ENCODE measurements at places on chromosomes 16 and 17.

- no peak overlapping the region for H3K4me3 ChIP-seq
- no peak for DNase-seq
- H3K27me3 ChIP-seq = no peaks in the 10 kb centered on the region
- H3K4me1 ChIP-seq = no peaks in the 10 kb centered on the region
- no peaks in the 10 kb centered on the region for H3K36me3 ChIP-seq
Measured at GRCh38 chr17:77254951-77255825, 114.4 kb downstream of the SEC14L1 start.

DNA sequence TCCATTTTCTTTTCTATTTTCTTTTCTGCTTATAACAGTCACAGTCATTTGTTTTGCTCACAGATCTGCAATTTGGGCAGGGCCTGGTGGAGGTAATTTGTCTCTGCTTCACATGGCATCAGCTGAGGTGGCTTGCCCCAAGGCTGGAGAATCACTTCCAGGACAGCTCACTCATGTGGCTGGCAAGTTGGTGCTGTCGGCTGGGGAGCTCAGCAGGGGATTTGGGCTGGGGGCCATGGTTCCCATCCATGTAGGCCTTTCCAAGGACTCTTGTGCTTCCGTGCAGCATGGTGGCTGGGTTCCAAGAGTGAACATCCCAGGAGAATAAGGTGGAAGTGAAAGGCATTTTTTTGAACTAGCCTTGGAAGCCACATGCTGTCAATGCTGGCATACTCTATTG lies 85.7 kb downstream of the MGAT5B start:
- H3K27me3 ChIP-seq = peaks cover 41% of the 10 kb centered on the region
- no peak for DNase-seq
- no peak overlapping the region for H3K4me3 ChIP-seq

DNA sequence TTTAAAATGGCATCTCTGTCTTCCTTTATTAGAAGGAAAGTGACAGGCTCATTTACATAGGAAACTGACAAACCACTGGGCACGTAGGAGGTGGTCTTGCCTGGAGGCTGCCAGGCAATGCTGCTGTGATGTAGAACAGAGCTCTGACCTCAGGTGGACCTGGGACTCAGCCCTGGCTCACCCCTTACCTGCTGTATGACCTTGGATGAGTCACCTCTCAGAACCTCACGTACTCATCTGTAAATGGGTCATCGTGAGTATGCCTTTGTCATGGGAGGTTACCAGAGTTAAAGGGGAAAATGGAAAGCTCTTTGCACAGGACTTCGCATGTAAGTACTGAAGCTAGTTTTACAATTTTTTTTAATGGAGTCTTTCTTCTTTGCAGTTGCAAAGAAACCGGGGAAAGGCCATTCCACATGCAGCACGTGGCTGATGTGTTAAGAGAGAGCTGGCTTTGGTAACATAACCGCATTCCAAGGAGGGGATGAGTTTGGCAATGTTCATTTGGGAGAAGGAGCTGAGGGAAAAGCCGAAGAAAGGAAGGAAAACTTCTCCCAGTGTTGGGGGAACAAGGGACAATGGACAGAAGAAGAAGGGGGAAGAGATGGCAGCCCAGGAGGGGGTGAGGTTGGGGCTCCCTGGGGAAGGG lies 37.4 kb upstream of the LONP2 start:
- H3K4me3 ChIP-seq = no peak overlapping the region
- H3K36me3 ChIP-seq = no peaks in the 10 kb centered on the region
- no peak for DNase-seq
- no peaks in the 10 kb centered on the region for H3K27me3 ChIP-seq
- H3K27ac ChIP-seq = no peak overlapping the region

DNA sequence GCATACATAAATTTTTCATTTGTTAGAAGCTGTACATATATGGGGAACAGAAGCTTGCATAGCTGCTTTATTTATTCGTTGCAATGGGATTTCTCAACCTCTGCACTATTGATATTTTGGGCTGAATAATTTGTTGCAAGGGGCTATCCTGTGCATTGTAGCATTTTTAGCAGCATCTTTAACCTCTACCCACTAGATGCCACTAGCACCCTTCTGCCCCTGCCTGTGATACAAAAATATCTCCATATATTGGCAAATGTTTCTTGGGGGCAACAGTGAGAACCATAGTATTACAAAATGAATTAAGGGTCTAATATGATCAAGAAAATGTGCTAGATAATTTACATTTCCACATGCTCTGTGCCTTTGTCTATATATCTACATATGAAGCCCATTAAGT lies 1401.0 kb downstream of the CDH11 start:
- H3K36me3 ChIP-seq = no peaks in the 10 kb centered on the region
- H3K4me3 ChIP-seq = no peak overlapping the region
- no peak overlapping the region for H3K27ac ChIP-seq
- DNase-seq = no peak
- no peaks in the 10 kb centered on the region for H3K27me3 ChIP-seq
- H3K4me1 ChIP-seq = no peaks in the 10 kb centered on the region

GRCh38 chr16:79381603-79382042 lies 218.9 kb downstream of the MAF start:
- H3K4me1 ChIP-seq = no peaks in the 10 kb centered on the region
- no peak overlapping the region for H3K27ac ChIP-seq

DNA sequence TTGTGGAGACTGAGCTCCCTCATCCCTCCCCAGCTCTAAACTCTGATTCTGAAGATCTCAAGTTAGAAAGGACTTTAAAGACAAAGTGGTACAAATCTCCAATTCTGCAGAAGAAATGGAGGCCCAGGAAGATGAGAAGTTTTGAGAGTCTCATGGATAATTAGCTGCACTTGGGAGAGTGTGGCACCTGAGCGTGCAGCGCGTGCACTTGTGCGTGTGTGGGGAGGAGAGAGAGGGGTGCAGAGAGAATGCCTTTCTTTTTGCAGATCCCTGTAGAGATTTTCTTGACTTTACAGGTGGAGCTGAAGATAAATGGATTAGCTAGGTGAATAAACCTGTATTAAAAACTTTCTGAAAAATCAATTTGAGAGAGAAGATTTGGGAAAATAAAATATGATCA lies 14.8 kb upstream of the AKTIP start:
- peaks cover 21% of the 10 kb centered on the region for H3K4me1 ChIP-seq
- no peaks in the 10 kb centered on the region for H3K36me3 ChIP-seq
- DNase-seq = no peak
- H3K27me3 ChIP-seq = no peaks in the 10 kb centered on the region

DNA sequence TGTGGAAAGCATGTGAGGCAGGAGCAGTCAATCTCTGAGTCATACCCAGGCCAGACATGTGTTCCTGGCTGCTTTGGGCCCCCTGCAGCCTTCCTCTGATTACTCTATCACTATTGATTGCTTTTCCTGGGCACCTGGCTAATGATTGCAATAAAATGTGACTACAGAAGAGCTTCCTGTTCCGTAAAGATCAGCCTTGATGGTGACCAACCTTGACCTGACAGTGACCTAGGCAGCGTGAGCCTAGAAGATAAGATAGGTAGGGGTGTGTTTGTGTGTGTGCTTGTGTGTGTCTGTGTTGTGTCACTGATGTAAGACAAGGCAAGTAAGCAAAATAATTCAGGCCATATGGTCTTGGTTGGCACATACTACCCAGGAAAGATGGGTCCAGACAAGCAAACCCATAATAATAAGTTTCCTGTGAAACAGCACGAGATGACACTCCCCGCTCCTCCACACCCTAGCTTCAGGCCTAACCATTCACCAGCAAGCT lies 367.7 kb upstream of the CDH11 start:
- no peak overlapping the region for H3K27ac ChIP-seq
- no peak overlapping the region for H3K4me3 ChIP-seq
- H3K27me3 ChIP-seq = no peaks in the 10 kb centered on the region
- no peaks in the 10 kb centered on the region for H3K36me3 ChIP-seq
- no peaks in the 10 kb centered on the region for H3K4me1 ChIP-seq

DNA sequence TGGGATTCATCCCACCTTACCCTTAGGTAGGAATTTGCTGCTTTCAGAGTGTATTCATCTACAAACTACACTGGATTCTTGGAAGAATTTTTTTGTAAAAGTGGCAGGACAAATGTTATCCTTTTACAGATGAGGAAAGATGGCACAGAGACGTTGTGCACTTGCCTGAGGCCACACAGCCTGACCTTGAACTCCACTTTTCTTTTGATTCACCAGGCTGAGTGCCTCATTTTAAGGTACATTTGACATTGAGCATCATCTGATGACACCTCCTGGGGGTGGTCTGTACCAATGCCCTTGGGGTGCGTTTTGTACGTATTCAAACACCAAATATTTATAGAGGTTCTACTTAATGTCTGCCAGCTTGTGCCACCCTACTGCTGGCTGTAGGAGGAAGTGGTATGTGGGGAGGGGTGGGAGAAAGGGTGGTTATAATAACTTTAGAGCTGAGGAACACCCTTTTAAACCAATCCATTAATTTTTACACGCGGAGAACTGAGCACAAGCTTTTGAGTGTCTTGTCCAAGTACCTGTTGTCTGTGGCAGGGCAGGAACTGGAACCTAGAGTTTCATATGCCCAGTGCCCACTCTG lies 29.1 kb downstream of the HS3ST3B1 start:
- peaks cover 19% of the 10 kb centered on the region for H3K27me3 ChIP-seq
- no peak overlapping the region for H3K27ac ChIP-seq
- no peak for DNase-seq
- no peak overlapping the region for H3K4me3 ChIP-seq
- no peaks in the 10 kb centered on the region for H3K4me1 ChIP-seq
- no peaks in the 10 kb centered on the region for H3K36me3 ChIP-seq

DNA sequence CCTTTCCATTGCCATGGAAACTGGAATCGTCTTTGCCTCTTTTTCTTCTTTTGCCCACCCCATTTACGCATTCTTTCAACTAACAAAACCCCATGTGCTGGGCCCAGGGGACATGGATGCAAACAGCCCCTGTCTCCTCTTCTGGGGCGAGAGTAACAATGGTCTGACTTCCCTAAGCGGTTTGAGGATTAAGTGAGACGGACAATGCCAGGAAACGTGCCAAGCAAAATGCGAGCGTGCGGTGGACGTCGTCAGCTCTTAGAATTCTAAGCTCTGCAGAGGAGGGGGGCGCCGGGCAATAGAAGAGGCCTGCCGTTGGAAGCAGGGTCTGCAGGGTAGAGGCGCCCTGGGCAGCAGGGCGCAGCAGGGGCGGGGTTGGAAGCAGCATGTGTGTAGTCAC lies 42.4 kb upstream of the JPH3 start:
- no peaks in the 10 kb centered on the region for H3K36me3 ChIP-seq
- no peaks in the 10 kb centered on the region for H3K27me3 ChIP-seq
- H3K27ac ChIP-seq = no peak overlapping the region
- peaks cover 11% of the 10 kb centered on the region for H3K4me1 ChIP-seq
- no peak overlapping the region for H3K4me3 ChIP-seq

- no peaks in the 10 kb centered on the region for H3K36me3 ChIP-seq
- H3K4me3 ChIP-seq = no peak overlapping the region
- H3K4me1 ChIP-seq = peaks cover 16% of the 10 kb centered on the region
- peak overlapping the region; percentile 36 for H3K27ac ChIP-seq
- H3K27me3 ChIP-seq = no peaks in the 10 kb centered on the region
Measured at GRCh38 chr16:85908444-85908843, 9.5 kb downstream of the IRF8 start.

DNA sequence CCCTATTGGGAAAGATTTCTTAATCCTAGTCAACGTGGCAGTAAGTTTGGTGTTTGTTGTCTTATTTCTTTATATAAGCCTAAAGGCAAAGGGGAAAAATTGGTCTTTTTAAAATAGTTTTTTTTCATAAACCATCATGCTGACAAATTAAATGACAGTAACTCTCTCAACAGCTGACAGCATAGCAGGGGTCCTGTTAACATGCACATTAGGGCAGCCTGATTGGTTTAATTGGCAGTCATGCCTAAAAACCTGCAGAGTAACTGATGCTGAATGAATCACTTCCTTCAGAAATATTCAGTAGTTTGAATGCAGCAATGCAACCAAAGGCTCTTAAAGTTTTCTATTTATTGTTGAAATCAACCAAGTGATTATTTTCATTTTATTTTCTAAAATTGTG lies 85.4 kb downstream of the ITFG1 start:
- H3K4me1 ChIP-seq = no peaks in the 10 kb centered on the region
- DNase-seq = no peak
- H3K36me3 ChIP-seq = no peaks in the 10 kb centered on the region
- no peaks in the 10 kb centered on the region for H3K27me3 ChIP-seq

DNA sequence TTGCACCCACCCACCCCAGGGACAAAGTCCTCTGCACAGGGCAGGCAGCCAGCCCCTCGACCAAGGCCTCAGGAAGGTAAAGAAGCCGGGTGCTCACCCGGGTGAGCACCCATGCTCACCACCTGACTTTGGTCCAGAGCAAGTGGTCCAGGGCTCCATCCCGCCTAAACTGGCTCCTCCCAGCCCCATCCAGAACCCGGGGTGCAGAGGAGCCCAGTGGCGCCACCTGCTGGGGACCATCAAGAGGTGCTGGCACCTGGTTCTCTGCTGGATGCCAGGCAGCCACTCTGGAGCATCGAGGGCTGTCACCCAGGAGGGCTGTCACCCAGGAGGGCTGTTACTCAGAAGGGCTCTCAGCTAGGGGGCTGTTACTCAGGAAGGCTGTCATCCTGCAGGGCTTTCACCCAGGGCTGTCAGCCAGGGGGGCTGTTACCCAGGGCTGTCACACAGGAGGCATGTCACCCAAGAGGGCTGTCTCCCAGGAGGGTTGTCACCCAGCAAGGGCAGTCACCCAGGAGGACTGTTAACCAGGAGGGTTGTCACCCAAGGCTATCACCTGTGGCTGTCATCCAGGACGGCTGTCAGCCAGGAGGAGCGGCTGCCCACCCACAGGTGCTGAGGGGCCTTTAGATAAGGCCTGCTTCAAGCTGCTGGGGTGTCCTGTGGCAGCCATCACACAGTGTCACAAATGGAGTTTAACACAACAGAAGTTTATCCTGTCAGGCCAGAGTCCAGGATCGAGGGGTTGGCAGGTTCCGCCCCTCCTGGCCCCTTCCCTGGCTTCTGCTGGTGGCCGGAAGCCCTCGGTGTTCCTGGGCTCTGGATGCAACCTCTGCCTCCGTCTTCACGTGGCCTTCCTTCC lies 98.5 kb downstream of the TNFRSF13B start:
- no peaks in the 10 kb centered on the region for H3K36me3 ChIP-seq
- no peaks in the 10 kb centered on the region for H3K27me3 ChIP-seq
- H3K4me3 ChIP-seq = no peak overlapping the region
- H3K27ac ChIP-seq = no peak overlapping the region

DNA sequence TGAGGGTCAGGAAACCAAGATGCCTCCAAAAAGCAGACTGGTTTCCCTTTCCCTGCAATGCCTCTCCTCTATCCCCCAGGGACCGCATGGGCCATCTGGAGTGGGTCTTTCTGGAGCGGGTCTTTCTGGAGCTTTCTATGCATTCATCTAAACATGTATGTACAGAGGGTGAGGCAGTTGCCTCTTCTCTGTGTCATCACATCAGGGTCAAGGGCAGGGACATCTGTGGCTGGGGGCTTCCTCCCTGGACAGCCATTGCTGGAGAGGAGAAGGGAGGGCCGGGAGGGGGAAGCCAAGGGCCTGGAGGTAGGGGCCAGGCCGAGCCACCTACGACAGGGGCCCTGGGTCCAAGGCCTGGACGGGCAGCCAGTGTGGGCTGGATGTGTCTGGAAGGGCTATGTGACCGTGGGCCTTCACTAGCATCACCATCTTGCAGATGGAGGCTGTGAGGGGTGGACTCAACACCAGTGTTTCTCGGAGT lies 840 bp downstream of the ADCY7 start:
- no peaks in the 10 kb centered on the region for H3K27me3 ChIP-seq
- no peak for DNase-seq
- H3K4me1 ChIP-seq = peaks cover 32% of the 10 kb centered on the region
- H3K4me3 ChIP-seq = peak overlapping the region; percentile 40
